ENCODE measurements at places on chromosomes 2 and 18.
A peak's percentile ranks its signal among the peaks of the same experiment; 100 is the strongest.

GRCh38 chr2:191611614-191612013 lies 66.3 kb upstream of the NABP1 start:
- no peak for DNase-seq

GRCh38 chr2:95042472-95043271 lies 17.2 kb downstream of the MAL start:
- no peak for DNase-seq

- DNase-seq = no peak
These were observed 33.7 kb downstream of the SFT2D3 start for GRCh38 chr2:127735044-127735443.

DNA sequence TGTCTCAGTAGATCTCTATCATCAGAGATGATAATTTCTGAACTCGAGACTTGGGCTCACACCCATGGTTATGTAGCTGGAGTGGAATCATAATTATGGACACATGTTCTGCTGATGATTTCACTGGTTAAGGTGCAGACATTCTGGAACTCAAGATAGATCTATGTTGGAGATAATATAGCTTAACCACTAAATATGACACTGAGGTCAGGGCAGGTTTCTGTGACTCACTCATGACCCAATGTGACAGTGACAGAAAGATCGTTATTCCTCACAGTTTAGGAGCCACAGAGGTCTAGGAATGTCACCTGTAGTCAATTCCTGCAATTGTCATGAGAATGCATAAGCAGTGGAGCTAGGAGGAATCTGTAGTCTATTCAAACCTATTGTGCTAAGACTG lies 828.6 kb downstream of the TRIB2 start:
- no peak for DNase-seq

DNA sequence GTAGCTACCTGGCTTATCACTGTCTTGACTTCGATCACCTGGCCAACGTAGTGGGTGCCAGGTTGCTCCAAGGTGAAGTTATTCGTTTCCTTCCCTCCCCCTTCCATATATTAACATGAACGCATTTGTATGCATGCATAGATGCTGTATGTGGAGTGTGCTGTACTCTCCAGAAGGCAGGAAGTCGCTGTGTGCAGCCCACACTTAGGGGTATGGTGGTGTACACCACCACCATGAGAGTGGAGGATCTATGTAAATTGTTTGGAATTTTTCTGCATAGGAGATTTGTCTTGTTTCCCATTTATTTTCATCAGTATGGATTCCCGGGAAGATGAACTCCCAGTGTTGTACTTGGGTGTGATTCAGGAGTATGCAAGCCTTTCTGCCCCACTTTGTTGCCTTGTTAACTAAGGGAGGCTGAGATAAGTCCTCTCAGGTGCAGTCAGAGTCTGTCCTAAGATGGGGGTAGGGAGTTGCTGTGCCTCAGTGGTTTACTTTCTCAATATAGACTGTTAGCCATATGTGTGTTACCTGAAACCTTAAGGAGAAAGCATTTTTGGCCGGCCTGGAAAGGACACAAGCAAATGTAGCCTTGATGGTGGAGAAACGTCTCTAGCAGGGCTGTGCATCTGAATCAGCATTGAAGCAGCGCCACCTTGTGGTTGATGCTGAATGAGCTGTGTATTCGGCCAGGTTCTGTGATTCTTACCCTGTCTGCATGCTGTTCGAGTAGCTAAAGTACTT lies 149.8 kb downstream of the TANC1 start:
- peak; percentile 92 for DNase-seq

- DNase-seq = no peak
These were observed 60.5 kb downstream of the HK2 start for GRCh38 chr2:74894272-74894981.

DNA sequence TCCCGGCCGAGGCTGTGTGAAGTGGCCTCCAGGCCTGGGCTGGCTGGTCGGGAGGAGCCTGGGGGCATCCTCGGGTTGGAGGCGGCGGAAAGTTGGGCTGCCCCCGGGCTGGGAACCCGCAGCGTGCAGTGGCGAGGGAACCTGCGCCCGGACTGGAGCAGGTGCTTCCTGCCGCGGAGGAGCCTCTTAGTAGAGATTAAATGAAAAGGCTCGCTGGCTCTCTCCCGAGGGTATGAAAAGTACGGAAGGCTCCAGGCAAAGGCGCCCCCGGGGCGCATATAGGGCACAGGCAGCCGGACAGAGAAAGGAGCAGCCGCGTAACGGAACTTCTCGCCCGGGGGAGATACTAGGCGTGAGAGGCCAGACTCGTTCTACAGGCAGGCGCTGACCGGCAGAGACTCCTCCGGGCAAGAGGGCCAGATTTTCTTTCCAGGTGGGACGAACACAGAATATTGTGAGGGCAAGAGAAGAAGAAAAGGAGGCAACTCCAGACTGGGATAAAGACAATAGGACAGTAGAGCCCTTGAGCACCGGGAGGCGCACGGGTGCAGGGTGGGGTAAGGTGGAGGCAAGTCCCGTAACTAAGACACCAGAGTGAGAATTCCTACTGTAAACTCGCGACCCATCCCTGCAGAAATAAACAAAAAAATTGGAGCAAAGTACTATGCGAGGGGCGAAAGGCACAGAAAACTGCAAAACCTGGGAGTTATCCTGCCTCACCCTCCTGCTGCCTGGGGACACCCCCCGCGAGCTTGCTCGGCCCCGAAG lies 816 bp downstream of the CDH2 start:
- no peak for DNase-seq

- DNase-seq = no peak
These were observed 782.3 kb downstream of the ERBB4 start for GRCh38 chr2:211756266-211756665.

DNA sequence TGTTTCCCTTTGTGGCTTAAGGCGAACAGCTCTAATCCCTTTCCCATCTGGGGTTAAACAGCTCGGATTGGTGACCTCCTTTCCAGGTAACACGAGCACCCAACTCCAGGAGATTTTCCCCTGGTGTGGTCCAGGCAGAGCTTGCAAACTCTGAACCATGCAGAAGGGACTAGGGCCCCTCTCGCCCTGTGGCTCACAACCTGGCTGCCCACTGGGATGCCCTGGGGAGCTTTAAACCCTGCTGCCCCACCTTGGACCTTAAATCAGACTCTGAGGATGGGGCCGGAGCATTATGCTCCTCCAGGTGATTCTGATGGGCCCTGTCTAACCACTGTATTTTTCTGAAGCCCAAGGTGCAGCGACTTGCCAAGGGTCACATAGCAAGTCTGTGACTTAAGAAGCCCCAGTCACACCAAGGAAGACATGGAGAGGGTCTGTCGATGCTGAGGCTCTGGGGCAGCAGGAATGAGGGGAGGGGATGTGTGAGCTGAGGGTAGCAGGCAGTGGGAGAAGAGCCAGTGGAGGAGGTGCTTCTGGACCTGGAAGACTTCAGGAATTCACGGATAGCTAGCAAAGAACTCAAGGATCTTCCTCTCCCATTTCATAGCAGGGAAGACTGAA lies 5.9 kb downstream of the ARID5A start:
- DNase-seq = no peak

DNA sequence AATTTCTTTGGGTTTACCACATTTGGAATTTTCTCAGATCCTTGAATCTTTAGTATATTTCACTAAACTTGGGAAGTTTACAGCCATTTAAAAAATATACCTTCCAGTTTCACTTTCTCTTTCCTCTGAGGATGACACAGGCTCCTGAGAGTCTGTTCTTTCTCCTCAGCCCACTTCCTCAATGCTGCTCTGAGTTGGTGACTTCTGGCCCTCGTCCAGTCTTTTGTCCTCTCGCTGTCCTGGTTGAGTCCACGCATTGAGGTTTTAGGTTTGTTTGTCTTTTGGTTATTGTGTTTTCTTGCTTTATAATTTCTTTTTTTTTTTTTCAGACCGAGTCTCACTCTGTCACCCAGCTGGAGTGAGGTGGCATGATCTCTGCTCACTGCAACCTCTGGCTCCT lies 40.7 kb upstream of the GALR1 start:
- DNase-seq = no peak

DNA sequence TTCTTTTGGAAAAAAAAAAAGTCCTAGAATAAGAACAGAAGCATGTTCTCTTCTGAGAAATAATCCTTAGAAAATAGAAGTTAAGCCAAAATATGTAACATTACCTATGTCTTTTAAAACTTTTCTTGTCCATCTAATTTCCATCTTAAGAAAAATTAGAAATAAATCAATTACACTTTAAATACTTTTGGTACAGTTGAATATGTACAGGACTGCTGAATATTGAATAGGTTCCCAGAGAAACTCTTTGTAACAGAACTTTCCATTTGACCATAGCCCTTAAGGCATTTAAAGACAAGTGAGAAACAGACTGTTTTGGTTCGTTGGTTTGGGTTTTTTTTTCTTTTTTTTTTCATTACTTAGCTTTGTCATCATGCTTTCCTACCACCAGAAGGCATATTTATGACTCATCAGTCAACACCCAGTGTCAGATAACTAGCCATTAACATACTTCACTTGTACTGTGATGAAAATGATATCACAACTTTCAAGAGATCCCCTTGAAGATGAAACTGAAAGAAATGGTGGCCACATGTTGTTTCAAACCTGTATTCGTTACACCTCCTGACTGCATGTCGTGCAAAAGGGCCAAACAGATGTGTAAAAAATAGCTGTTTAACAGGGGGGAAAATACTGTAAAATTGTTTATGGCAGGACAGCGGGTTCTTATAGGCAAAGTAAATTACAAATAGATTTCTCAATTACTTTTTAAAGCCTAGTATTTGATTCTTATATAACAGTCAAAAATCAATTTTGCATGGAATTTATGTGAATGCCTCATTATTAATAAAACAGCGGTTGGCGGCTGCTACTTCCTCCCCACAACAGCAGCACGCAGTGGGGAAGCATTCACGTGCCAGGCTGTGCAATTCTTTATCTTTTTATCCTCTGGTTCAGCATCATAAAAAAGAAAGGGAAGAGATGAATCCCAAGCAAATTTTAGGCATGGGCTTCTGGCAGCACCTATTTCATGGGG lies 280.7 kb upstream of the HNRNPA3 start:
- DNase-seq = no peak

DNA sequence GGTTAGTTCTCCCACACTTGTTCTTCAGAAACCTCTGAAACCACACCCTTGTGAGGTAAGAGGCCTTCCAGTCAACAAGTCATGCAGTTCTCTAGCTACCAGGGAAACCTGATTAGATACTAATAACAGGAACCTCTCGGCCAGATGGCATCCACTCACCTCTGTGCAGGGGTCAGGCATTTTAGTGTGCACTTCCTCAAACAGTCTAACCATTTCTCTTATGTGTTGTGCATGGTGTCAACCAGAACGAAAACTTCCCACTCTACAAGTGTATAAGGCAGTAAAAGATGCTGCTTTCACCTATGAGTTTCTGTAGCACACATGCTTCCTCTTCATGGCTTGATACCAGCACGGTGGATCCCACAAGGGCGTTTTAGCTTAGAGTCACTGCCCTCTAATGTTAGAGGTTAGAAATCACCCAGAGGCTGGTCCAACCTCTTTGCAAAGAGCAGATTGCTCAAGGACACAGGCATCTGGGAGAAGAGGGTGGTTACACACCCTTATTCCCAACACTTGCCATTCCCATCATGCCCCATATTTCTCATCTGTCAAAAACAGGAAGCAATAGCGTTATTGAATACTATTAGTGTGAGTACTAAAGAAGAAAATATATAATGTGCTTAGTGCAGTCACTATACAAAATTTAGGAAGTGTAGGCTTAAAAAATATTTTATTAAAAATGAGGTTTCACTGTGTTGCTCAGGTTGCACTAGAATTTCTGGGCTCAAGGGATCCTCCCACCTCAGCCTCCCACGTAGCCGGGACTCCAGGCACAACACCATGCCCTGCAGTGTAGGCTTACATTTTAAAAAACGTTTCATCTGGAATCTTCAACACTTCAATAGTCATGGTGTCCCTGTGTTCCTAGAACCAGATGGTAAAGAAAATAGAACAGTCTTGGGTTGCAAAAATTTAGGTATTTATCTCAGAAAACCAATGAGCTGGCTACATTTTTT lies 34.5 kb upstream of the RAB31 start:
- peak; percentile 61 for DNase-seq

DNA sequence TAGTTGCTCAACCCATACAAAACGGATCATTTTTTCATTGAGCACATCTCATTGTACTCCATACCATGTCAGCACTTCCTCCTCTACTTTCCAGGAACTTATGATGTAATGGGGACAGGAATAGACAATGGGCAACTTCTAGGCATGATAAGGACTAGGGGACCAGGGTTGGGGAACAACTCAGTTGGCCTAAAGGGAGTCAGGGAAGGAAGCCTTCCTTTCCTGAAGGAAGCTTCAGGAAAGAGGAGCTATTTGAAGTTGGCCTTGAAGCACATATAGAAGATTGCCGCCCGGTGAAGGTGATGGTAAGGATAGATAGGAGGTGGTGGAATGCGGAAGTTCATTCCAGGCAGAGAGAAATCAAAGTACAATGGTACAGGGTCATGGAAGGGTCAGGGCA lies 283.9 kb downstream of the SLC8A1 start:
- DNase-seq = peak; percentile 62

- DNase-seq = no peak
These were observed 278.4 kb upstream of the CCDC68 start for GRCh38 chr18:55237660-55238059.

DNA sequence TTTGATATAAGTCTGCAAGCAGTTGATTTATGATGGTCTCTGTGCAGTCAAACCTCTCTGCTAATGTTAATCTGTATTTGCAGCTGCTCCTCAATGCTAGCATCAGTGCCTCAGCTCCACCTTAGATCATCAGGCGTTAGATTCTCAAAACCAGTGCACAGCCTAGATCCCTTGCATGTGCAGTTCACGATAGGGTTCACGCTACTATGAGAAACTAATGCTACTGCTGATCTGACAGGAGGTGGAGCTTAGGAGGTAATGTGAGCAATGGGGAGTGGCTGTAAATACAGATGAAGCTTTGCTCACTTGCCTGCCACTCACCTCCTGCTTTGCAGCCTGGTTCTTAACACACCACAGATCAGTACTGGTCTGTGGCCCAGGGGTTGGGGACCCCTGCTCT lies 18.4 kb downstream of the RBKS start:
- DNase-seq = no peak

GRCh38 chr2:231627384-231628120 lies 34.9 kb downstream of the TEX44 start:
- DNase-seq = no peak

GRCh38 chr2:6833300-6833604 lies 32.5 kb downstream of the CMPK2 start:
- DNase-seq = no peak

DNA sequence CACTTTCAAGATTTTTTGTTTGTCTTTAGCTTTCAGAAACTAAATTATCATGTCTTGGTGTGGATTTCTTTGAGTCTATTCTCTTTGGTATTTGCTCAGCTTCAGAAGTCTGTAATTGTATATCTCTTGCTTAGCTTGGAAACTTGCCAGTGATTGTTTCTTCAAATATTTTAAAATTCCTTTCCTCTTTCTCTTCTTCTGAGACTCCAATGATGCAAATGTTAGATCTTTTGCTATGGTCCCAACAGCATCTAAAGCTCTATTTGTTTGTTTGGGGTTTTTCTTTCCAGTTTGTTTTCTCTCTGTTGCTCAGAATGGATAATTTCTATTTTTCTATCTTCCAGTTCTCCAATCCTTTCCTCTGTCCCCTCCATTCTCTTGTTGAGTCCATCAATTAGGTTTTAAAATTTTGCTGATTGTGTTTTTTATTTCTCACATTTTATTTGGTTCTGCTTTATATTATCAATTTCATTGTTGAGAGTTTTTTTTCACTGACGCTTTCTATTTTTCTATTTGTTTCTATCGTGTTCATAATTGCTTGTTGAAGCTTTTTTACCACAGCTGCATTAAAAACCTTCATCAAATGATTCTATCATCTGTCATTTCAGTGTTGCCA lies 81.5 kb upstream of the DAPL1 start:
- DNase-seq = no peak
